Naive B cell (primary cell): ENCODE measurements at places on chromosomes 5 and 9. TPM values are rescaled to one million over a fixed set of nuclear protein-coding genes. Genes with fewer than 3 reads are reported as not detected.

DNA sequence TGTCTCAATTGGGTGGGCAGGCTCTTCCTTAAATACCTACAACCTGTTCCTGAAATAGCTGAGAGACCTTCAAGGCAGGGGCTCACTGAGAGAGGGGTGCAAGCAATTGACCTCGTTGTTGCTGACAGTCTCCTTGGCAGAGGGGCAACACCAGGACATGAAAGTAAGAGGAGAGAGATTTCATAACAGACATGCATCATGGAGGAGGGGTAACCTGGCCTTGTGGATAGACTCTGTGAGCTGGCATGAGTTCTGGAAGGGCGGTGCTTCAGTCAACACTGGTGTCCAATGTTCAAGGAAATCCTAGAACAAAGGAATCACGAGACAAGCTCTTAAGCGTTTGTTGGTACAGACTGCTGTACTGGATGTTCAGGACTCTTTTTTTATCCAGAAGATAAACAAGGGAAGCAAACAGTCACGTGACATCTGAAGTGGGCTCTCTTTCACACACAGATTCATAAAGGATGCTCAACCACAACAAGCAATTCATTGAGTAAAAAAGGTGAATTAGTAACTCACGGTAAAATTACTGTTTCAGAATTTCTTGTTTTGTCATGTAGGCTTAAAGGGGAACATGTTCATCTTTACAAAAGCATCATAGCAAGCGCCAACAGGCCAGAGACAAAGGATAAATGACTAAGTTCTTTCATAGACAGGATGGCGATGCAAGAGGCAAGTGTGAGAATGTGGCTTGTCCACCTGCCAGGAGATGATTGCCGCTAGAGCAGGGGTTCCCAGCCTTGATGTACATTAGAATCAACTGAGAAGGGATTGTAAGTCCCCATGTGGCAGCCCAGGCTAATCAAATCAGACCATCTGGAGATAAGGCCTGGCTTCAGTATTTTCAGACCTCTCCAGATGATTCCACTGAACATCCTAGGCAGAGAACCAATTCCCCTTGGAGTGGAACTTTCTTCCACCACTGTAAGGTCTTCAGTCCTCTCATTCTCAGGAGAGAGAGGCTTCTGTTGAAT is 20.7 kb downstream of the ANKRA2 start:
- DNase-seq = no peak

GRCh38 chr5:28603869-28604268 is 1565.5 kb upstream of the CDH9 start:
- DNase-seq = no peak

DNA sequence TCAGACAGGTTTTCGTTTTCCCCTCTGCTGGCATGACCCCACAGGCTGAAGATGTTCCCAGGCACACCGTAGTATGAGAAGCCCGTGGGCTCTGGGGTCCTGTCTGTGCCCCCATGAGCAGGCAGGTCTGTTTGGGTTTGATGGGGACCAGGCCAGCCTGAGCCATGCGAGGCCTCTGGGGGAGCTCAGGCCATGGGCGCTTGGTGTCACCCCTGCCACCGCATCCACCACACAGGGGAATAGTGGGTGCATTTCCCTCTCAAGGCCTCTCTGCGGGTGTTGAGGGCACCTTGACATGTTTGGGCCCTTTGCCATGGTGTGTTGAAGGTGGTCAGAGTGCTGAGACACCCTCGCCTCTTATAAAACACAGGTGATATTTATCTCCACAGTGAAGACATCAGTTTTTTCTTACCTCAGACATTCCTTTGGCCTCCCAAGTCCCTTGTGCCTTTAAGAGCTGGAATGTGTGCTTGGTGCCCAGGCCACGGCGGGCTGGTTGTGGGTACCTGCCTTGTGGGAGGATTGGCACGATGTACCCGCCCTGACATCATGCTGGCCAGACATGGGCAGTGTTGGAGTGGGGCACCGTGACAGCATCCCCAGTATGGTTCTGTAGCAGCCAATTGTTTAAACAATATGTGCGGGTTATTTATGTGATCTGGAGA is 68.3 kb downstream of the WNK2 start:
- DNase-seq = no peak

- DNase-seq = no peak
These were observed 44.4 kb downstream of the AK8 start for GRCh38 chr9:132833550-132834121.

GRCh38 chr9:106953174-106953573 is 90.2 kb downstream of the ZNF462 start:
- no peak for DNase-seq

The SETD9 gene
- 8.4 TPM for polyA plus RNA-seq

GRCh38 chr5:161600156-161600555 is 53.6 kb upstream of the GABRB2 start:
- no peak for DNase-seq

DNA sequence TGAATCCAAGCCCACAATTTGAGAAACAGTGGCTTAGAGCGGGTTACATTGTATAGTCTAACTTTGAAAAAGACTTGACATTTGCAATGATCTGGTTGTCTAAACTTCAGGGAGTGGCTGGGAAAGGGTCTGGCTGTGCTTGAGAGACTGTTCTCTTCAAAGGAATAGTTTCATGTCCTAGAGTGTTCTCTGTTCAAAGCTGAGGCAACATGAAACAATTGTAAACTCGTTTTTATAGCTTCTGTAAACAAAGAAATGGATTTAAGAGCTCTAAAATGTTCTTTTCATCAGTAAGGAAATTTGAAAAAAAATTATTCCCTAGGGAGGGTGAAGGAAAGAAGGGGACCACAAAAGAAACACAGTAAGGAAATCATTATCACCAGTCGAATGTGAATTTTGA is 41.6 kb downstream of the FOCAD start:
- no peak for DNase-seq

DNA sequence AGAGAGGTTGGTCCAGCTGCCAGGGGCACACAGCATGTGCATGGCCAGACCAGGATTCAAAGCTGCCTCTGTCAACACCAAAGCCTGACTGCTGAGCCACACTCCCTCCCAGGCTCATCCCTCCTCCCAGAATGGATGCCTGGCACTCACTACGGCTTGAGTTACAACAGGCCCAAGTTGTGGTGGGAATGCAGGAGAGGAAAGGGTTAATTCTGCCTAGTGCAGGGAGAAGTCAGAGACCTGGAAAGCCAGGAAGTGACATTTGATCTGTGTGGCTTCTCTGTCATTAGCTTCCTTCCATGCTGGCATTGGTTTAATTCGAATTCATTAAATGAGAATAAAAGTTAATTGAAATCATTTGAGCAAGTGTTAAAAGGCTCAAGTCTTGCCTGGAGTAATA is 150.0 kb downstream of the NSG2 start:
- DNase-seq = no peak

- DNase-seq = no peak
These were observed 601.1 kb downstream of the TLR4 start for GRCh38 chr9:118305331-118305730.
